ENCODE measurements at places on chromosomes 13 and 19.
A peak's percentile ranks its signal among the peaks of the same experiment; 100 is the strongest.

- no peak for DNase-seq
Observed at GRCh38 chr19:10683064-10683426, 18.2 kb upstream of the QTRT1 start.

DNA sequence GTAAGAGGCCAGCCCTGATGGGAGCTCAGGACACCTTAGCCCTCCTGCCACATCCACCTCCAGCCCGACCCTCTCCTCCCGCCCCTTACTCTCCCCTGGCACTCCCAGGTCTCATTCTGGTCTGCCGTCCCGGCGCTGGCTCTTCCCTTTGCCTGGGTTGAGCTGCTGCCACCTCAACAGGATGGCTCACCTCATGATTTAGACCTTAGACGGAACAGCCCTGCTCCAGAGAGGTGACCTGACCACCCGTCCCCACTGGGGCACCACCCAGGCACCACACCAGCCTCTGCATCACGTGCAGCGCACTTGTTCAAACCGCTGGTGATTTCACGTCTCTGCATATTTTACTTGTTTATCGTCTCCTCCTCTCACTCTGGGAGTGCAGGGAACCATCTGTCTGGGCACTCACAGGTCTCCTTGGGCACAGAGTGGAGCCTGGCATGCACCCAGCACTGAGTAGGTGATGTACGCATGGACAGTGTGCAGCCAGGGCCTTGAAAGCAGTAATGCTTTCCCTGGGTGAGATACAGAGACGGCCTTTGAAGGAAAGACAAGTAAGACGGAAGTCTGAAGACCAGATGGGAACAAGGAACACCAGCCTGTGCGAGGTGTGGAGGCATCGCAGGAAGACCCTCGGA lies 183.1 kb downstream of the KATNAL1 start:
- no peak for DNase-seq

- DNase-seq = no peak
Observed at GRCh38 chr13:99687723-99688397, 186.6 kb downstream of the TM9SF2 start.

- peak; percentile 28 for DNase-seq
Observed at GRCh38 chr13:112688560-112689302, 1.1 kb upstream of the ATP11A start.
